ENCODE measurements at places on chromosomes 2 and 18. TPM values are rescaled to one million over a fixed set of nuclear protein-coding genes. Genes with fewer than 3 reads are reported as not detected.

Gene KYNU
- total RNA-seq: 1.1 TPM

Gene PSMA8
- not detected for total RNA-seq

Gene AQP12B
- not detected for total RNA-seq

Gene TRIP12
- total RNA-seq: 113 TPM

Gene KCNE4
- total RNA-seq: not detected

Gene MYO7B
- total RNA-seq: 37.8 TPM

Gene CHST9
- not detected for total RNA-seq

Gene REG3G
- not detected for total RNA-seq

Gene CCDC150
- 15.6 TPM for total RNA-seq

Gene TEX44
- total RNA-seq: not detected

DNA sequence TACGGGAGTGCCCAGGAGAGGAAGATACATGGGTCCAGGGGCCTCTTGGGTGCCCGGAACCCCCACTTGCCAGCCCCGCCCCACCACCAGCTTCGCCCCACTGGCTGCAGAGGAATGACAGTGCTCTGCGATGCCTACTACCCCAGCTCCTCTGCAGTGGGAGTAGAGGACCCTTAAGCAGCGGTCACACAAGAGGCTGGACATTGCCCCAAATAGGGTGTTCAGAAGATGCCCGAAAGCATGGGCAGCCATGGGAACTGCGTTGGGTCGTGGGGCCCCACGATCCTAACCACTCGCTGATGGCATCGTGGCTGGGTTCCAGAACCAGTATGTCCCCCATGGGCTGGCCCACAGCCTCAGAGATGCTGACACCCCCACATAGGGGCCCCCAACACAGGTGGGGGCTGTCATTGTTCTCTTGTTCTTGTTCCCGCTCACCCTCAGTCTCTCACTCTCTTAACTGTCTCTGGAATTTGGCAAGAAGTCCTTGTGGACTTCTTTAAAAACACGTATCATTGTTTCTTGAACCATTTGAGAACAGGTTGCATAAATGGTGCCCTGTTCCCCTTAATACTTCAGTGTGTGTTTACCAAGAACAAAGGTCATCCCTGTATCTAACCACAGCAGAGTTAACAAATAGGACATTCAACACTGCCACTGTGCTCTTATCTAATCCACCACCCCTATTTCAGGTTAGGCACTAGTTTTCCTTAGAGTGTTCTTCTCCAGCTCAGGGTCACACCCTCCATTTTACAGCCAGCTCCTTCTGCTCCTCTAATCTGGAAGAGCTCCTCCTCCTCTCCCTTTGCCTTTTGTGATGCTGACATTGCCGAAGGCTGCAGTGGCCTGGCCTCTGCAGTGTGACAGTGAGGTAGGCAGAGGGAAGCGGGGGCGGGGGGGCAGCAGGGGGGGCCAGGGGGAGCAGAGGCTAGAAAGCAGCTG is 76.3 kb downstream of the STPG4 start:
- peak; percentile 14 for DNase-seq

DNA sequence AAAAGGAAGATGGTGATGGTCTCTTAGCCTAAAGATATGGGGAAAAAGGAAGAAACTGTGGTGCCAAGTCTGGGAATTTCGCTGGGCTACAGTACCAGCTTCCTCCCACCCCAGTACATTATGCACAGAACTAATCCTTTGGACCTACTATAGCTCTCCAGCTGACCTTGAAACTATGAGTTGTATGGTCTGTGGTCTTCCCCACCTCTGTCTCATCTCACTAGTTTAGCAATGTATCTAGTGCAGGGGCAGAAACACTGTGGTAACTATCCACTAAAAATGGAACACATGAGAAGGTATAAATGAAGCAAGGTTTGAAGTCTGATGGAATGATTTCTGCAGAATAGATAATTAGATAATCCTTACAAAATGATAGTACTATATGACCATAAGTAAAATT is 190.4 kb upstream of the CCDC150 start:
- DNase-seq: no peak

DNA sequence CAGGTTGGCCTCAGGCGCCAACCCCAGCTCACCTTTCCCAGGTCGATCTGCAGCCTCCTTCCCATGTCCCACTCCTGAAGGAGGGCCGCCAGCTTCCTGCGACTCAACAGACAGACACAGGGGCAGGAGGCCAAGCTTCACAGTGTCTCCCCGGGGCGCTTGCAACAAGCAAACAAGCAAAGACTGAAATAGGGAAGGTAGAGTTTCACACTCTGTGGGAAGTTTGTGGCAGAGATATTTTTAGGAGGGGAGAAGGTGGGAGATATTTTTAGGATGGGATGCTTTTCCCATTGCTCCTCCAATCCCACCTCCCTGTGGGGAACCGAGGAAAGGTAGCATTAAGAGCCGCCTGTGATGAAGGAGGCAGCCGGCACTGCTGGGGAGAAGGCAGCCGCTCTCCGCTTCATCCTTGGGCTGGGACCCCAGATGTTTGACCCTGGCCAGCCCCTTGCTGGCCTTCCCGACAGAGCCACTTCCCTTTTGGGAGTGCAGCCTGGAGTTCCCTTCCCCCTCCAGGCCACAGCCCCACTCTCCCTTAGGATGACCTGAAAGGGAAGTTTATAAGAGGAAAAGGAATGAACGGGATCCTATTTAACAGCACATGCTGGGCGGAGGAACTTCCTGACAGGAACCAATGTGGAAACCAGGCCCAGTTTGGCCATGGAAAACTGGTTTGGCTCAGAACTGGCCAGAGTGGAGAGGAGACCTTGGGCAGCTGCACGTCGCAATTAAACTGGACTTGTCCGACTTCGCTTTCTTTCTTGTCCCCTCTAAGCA is 142.2 kb upstream of the SMAD2 start:
- no peak for DNase-seq

- DNase-seq: peak; percentile 79
Observed at GRCh38 chr2:158926478-158926948, 41.9 kb upstream of the TANC1 start.

- DNase-seq: no peak
Observed at GRCh38 chr2:165192729-165193128, 11.1 kb downstream of the SCN3A start.

DNA sequence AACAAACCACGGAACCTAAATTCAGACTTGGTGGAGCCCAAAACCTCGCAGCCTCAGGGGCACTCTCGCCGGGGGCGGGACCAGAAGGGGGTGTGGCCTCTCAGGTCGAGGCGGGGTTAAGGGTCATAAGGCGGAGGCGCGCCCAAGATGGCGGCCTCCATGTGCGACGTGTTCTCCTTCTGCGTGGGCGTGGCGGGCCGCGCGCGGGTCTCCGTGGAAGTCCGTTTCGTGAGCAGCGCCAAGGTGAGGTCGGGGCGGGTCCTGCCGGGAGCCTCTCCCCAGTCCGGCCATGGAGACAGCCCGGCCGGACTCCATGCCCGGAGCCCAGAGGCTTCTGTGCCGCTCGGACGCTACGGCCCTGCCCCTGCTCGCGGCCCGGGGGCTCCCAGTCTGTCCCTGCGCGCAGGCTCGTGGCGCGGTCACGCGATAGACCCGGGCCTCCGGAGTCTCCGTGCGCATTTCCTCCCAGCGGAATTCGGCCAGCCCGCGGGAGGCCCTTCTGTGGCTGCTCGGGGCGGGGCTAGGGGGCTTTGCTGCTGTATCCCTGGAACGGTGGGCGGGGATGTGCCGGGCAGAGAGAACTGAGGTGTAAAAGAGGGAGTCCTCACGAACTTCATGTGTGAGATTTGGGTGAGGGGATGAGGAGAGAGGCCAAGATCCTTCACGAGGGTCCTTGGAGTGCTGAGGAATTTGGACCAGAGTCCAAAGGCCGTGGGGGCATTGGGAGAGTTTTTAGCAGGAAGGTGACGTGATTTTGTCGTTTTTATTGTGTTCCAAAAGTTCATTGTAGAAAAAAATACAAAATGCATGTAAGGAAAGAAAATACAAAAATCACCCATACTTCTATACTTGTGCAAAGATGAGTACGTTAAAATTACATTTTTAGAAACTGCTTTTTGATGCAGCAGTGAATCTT is at the start of gene SMYD5:
Gene SMYD5 (plus strand): TSS at position 126 of the 916 bp plus-strand sequence. CDS start 22 bp downstream, at position 148.
- peak; percentile 78 for DNase-seq

GRCh38 chr2:42199002-42199401 is 29.8 kb downstream of the EML4 start:
- no peak for DNase-seq

DNA sequence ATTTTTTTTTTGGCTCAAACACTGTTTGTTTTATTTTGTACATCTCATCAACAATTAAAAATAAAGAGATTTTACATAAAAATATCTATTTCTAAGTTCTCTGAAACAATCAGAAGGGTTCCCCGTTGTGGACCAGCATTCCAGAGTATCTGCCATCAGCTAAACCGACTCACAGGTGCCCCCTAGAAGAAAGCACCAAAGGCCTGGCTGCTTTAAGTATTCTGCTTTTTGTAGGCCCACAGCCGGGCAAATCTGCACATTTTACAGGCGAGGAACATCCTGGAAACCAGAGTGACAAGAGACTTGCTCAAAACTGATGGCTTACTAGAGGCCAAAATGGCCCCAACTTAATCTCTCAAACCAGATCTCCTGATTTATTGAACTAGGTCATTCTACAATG is 82.2 kb upstream of the SETBP1 start:
- no peak for DNase-seq

- DNase-seq: peak; percentile 80
Observed at GRCh38 chr18:12637901-12638643, 19.8 kb downstream of the SPIRE1 start.

DNA sequence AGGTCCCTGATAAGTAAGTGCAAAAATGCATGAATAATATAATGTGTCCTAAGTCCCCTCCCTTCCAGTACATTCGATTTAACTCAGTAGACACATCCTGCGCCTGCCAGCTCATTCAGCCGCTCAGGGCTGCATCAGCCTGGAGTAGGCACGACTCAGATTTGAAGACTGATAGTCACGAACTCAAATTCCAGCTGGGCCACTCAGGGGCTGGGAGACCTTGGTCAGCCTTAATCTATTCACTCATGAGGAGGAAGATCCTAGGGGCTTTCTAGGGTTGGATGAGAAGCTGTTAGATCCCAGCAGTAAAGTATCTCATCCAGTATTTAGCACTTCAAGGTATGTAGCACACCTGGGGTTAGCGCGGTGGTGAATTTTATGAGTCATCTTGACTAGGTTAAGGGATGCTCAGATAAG is 98.9 kb upstream of the ODC1 start:
- peak; percentile 89 for DNase-seq

DNA sequence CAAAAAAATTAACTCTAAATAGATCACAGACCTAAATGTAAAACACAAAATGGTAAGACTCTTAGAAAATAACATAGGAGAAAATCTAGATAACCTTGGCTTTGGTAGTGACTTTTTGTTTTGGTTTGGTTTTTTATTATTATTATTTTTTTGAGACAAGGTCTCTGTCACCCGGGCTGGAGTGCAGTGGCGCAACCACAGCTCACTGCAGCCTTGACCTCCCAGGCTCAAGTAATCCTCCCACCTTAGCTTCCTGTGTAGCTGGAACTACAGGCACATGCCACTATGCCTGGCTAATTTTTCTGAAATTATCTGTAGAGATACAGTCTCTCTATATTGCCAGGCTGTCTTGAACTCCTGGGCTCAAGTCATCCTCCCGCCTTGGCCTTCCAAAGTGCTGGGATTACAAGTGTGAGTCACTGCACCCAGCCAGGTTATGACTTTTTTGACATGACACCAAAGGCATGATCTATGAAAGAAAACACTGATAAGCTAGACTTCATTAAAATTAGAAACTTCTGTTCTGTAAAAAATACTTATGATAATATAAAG is 88.0 kb downstream of the HNRNPLL start:
- DNase-seq: peak; percentile 42

DNA sequence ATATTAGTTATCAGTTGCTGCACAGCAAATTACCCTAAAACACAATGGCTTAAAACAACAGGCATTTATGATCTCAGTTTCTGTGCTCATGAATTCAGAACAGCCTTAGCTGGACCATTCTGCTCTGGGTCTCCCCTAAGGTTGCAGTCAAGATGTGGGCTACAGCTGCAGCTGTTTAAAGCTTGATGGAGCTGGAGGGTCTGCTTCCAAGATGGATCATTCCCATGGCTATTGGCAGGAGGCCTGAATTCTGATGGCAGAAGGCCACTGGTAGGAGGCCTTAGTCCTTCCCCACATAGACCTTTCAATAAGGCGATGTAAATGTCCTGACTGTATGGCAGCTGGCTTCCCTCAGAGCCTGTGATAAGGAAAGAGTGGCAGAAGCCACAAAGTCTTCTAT is 118.6 kb upstream of the SERPINE2 start:
- DNase-seq: no peak

GRCh38 chr18:11840493-11840892 is 10.7 kb upstream of the CHMP1B start:
- DNase-seq: no peak

- no peak for DNase-seq
Observed at GRCh38 chr2:163265562-163265961, 427.0 kb upstream of the KCNH7 start.

GRCh38 chr2:206692971-206693370 is 25.2 kb downstream of the DYTN start:
- no peak for DNase-seq

DNA sequence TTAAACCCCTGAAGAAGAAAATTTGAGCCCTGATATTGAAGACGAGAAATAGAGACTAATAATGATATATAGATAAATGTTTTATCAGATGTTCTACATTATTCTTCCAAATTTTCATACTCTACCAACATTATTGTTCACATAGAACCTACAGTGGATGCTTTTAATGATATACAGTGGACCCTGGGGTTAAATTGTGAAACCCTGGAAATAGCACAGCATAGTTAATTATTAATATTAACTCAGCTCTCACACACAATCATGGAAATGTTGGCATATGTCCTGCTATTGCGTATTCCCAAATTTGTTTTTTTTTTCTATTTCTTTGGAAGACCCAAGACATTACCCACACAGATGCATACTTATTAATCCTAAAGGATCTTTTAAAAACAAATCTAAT is 579.9 kb downstream of the CCDC85A start:
- DNase-seq: no peak

- DNase-seq: no peak
Observed at GRCh38 chr18:8008033-8008432, 440.9 kb downstream of the PTPRM start.

DNA sequence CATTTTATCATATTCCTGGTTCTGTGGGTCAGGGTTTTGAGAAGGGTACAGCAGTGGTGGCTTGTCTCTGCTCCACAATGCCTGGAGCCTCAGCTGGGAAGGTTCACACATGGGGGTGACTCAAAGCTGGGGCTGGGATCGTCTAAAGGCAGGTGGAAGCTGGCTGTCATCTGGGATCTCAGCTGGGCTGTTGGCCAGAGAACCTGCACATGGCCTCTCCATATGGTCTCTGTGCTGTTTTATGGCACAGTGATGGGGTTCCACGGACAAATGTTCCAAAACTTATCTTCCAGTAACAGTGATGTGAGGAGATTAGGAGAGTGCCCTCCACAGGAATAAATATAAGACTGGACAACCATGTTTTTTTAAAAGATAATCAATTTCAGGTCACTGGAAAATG is 191.4 kb downstream of the SS18 start:
- DNase-seq: no peak

DNA sequence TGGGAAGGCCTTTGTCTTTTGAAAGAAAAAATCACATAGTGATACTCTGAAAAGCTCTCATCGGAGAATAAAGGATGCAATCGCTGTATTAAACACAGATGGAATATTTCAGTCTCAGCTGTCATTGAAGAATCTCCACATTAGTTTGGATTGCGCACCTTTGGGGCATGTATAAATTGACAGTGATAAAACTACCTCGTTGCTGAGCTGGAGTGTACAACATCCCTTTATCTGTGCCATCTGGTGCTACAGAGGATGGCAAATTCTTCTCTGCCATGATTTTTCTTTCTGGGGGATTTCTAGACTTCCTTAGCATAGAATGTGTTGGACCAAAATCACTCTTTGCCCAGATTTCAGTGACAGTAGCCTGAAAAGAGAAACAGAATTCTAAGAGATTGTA is 185.3 kb downstream of the PARD3B start:
- no peak for DNase-seq

- DNase-seq: no peak
Observed at GRCh38 chr18:37304012-37304680, 261.5 kb downstream of the CELF4 start.

Data from PC-3 (cell line).